ENCODE measurements at places on chromosomes 6 and 20.

- no peak for DNase-seq
Observed at GRCh38 chr6:111105578-111105977, 18.3 kb downstream of the SLC16A10 start.

DNA sequence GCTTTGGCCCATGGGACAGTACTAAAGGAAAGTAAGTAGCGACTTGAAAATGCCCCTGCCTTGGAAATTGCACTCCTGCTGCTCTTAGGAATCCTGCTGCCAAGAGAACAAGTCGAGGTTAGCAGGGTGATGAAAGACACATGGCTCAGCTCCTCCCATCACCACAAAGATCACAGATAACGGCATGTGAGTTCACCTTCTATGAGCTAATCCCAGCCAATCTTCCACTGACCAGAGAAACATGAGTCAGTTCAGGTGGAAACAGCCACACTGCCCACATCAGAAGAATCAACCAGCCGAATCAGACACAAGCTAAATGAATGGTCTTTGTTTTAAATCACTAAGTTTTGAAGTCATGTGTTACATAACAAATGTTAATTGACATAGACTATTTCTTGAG lies 106.3 kb downstream of the PRKN start:
- DNase-seq, result no peak

DNA sequence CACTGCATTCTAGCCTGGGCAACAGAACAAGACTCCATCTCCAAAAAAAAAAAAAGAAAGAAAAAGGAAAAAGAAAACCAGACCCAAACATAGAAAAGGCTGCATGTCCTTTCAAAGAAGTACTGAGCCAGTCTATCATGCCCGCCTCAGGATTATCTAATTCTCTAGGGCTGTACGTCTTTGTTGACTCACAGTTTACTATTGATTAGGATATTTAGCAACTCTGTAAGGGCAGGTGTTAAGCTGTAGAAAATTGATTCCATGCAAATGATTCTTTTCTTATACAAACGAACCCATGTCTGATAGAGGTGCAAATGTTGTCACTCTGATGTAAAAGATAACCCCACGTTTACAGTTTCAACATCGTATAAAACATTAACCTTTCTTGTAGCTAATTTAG lies 209.0 kb downstream of the TTLL2 start:
- no peak for DNase-seq

DNA sequence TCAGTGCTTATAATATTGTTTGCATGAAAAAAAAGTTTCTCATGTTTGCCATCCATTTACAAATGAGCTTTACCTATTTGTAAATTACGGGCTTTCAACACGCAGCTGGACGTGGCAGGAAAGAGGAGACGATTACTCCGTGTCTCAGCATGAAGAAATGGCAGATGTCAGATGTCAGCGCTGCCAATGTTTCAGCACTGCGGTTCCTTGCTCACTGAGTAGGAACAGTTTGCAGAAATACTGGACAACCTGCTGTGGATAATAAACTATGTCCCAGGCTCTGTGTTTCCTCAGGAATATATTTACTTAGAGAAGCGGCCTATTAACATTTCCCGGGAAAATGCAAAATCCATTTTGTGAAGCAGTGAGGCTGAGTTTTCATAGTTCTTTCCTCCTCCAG lies 22.7 kb downstream of the RAMACL start:
- no peak for DNase-seq
